ENCODE measurements at places on chromosomes 1 and 21.
A peak's percentile ranks its signal among the peaks of the same experiment; 100 is the strongest.

- DNase-seq: no peak
These were observed 115.6 kb downstream of the ZNF281 start for GRCh38 chr1:200294241-200294640.

GRCh38 chr1:119253366-119253765, 112.9 kb upstream of the WARS2 start:
- DNase-seq: no peak

GRCh38 chr1:226943156-226943555, 3.1 kb downstream of the COQ8A start:
- no peak for DNase-seq

GRCh38 chr1:241810769-241811405, 37.1 kb upstream of the EXO1 start:
- DNase-seq: no peak

GRCh38 chr1:19066874-19067181, 110.4 kb upstream of the IFFO2 start:
- DNase-seq: no peak

DNA sequence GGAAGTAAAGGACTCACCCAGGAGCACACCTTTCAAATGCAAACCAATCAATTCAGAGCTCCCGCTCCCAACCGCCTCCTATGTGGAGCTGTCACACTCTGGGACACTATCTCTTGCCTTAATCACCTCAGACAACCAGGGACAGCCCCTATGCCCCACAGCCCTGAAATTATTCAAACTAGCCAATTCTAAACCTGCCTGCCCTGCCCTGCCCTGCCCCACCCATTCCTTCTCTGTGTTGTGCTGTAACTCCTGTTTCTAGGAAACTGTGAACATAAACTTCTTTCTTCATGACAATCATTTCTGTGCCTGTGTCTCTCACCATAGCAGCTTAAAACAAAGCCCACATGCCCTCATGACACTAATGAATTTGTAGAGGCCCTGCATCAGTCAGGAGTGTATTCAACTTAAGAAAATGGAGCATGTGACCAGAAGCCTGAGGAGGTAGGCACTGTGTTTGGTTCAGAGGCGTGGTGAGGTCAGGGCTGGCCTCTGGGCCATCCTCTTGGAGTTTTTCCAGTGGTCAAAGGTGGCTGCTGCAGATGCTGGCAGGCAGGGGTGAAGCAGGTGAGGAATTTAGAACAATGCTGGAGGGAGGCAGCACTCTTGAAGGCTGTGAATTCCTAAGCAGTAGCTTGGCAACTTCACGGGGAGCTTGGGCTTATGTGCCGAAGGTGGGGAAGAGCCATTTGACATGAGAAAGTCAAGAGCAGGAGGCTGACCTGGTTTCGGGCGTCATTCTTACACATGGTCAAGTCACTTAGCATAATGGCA, 74.5 kb downstream of the RHOU start:
- no peak for DNase-seq

GRCh38 chr1:202112859-202113689, 9.6 kb upstream of the GPR37L1 start:
- DNase-seq: no peak

DNA sequence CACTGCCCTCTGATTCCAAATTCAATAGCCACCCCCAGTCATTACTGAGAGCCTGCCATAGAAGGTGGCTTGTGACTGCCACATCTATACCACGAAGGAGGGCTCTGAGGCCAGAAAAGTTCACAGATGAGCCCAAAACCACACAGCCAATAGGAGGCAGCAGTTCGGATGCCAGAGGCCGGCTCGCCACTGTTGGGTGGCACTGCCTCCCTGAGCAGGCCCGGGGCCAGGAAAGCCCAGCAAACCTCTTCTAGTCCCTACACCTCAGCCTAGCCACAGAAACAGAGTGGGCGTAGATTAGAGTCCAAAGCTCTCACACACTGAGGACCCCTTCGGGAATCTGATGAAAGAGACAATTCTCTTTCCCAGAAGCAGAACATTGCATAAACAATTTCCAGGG, 5.9 kb upstream of the CAMK2N1 start:
- DNase-seq: no peak

DNA sequence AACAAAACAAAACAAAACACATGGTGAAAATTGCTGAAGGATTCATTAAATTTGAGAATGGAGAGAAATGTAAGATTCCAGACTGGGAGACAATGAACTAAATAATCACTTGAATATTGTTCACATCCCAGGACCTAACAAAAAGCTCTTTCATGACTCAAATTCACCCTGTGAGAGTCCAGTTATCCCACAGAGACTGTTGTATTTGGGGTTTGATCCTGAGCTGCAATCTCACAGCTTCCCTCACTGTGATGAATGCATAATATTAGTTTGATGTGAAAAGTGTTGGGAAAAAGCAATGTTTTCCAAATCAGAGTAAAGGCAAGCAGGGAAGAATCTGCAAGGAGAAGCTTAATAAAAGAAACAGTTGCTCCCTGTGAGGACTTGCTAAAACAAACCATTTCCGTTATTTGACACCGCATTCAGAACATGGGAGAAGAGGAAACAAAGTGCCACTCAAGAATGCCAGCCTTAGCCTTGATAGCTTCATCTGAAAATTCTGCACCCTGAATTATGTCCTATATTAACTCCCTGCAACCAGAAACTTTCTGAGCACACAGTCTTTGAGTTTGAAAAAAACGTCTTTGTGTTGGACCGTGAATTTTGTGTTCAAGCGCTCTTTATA, 208.8 kb downstream of the DAB1 start:
- DNase-seq: no peak

GRCh38 chr1:210650403-210650802, 321.7 kb downstream of the HHAT start:
- no peak for DNase-seq

DNA sequence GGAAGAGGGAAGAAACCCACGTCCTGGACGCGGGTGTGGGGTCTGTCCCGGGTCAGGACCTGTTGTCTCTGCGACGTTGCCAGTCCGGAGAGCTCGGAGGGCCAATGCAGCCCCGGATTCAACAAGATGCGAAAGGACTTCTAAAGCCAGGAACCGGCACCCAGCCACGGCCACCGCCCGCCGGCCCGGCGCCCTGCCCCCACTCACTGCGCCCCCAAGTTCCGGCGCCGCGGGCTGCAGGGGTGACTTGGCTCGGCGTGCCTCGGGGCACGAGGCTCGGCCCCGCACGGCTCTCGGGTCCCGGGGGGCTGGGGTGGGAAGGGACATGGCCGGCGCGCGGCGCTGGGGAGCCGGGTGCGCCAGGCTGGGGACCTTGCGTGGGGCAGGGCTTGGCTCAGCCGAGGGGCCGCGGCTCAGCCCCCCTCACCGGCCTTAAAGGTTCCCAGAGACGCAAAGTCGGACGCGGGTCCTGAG, 51.8 kb upstream of the H6PD start:
- DNase-seq: no peak

DNA sequence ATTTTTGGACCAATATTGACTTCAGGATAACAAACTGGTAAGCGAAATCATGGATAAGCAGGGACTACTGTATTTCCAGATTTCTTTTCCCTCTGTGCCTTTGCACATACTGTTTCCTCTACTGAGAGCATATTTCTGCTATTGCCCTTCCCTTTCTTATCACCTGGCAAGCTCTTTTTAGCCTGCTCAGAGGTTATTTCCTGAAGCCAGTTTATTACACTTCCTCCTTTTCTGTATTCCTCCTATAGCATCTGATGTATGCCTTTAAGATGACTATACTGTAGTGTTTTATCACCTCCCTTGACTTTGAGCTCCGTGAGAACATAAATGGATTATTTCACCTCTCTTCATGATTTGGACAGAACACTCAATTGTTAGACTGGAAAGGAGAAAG, 49.0 kb downstream of the MAGI3 start:
- no peak for DNase-seq

DNA sequence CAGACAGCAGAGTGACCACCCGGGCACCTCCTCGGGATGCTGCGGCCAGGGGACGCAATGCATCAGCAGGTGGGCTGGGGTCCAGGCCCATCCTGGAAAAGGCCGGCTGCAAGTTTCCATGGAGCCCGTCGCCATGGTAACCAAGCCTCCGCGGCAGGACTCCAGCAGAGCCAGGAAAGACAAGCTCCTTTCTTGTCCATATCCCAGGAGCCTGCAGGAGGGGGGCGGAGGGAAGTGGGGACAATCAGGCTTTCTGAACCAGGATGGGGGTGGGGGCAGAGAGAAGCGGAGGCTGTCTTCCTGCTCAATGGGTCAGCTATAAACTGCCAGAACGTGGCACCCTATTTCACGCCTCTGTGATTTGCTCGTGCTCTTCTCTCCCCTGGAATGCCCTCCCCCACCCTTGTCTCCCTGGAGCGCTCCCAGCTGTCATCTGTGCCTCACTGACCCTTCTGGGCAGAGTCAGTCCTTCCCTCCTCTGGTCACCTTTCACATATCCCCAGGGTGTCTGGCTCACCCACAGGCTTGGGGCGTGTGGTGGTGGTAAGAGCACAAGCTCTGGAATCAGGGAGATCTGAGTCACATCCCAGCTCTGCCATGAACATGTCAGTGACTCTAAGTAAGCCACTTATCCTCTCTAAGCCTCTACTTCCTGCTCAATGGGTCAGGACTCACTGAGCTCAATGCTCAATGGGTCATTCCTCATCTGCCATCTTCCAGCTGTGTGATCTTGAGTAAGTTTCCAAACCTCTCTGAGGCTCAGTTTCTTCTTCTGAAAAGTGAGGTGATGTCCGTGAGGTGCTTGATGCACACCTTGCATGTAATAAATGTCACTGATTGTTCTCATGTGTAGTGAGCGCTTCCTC, 58.9 kb upstream of the LAPTM5 start:
- no peak for DNase-seq

- DNase-seq: peak; percentile 6
These were observed 2.1 kb downstream of the KIF26B start for GRCh38 chr1:245156736-245157505.

GRCh38 chr1:210313046-210313595, 15.6 kb upstream of the HHAT start:
- no peak for DNase-seq

DNA sequence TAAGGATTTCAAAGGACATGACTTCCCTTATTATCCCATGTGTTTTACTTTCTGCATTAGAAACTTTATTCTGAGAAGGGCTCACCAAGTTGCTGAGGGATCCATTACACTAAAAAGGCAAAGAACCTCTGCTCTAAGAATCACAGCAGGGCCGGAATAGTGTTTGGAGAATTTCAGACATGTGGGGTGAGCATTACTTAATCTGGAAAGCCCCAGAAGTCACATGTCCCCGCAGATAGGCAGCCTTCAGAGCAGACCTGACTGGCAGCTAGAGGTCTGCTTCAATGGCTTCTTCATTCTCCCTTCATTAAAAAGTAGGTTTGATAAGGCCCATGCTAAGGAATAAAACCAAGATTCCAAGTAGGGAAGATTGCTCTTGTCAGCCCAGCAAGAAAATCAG, 52.6 kb upstream of the RBM15 start:
- no peak for DNase-seq

DNA sequence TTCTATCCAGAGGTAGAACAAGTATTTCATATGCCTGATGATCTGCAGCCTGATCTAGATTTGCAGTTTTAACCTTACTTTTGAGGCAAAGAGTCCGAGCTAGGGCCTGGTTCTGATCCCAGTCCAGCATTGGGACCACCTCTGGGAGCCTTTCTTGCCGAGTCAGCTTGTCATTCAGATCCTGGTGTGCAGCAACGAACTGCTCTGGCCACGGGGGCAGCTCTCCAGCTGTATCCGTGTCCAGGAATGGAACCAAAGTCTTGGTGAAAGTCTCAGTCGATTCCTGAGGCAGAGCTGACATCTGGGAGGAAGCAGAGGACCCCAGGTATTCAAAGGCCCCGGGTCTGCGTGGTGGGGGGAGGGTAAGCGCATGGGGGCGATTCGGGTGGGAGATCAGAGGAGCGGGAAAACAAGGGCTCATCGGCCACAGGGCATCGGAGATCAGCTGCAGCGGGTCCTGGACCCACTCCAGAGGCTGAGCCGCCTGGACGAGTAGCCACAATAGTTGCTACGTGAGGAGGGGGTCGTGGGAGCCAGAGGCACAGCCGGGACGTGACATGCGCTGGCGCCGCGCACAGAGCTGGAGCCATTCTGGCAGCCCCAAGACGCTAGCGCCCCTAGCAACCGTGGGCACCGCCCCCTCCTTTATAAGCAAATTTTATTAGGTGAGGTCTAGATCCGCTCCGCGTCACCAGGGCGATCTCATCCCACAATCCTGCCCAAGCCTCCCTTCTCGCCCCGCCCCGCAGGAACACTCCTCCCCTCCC, 32.4 kb upstream of the BSDC1 start:
- no peak for DNase-seq

- DNase-seq: no peak
These were observed 10.5 kb downstream of the PADI2 start for GRCh38 chr1:17108786-17109185.

- no peak for DNase-seq
These were observed 39.4 kb upstream of the CD55 start for GRCh38 chr1:207282058-207282457.

DNA sequence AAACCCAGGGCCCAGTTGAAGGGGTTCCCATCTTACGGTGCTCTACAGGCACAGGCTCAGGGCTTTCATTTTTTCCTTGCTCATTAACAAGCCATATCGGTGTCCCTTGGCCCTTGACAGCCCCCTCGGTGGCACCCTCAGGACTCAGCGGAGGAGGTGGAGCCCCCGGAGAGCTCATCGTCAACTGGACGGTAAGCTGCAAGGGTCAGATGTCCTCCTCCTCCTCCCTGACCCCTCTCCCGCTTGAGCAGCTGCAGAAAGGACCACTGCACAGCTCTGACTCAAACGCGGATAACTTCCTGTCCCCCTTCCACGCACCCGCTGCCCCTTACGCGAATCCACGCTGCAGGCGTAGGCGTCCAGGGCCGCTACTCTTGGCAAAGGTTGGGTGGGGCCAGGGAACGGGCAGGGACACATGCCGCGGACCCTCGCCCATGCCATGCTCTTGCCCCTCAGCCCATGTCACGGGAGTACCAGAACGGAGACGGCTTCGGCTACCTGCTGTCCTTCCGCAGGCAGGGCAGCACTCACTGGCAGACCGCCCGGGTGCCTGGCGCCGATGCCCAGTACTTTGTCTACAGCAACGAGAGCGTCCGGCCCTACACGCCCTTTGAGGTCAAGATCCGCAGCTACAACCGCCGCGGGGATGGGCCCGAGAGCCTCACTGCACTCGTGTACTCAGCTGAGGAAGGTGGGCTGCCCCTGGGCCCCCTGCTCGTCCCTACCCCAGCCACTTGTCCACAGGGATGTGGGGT, 14.7 kb downstream of the TMEM81 start:
- no peak for DNase-seq

DNA sequence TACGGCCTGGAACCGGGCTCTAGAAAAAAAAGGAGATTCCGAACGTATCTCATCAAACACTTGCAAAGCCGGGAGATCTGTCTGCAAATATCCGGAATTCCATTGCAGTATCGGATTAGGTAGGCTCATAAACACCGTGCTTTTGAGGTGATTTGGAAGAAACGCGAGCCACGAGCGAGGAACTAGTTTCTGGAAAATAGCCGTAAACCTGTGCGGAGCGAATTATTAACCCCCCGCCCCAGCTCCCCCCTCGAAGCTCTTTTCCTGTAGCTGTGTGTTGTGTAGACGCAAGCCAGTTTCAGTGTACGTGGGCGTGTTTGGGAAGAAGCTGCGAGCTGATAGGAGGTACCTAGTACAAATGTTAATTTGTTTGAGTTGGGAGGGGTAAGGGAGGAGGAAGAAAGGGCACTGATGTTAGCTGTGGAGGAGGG, 1.1 kb downstream of the RALGPS2 start:
- DNase-seq: peak; percentile 36

GRCh38 chr21:38596264-38597042, 98.2 kb upstream of the ERG start:
- DNase-seq: peak; percentile 31

- peak; percentile 16 for DNase-seq
These were observed 101.4 kb downstream of the PBX1 start for GRCh38 chr1:164660412-164660772.

- DNase-seq: no peak
These were observed 71.4 kb downstream of the AGPAT3 start for GRCh38 chr21:43936247-43936967.
